Ascending aorta (tissue), 2 donors: ENCODE measurements at places on chromosomes 5 and 9. TPM values are rescaled to one million over a fixed set of nuclear protein-coding genes. Genes with fewer than 3 reads are reported as not detected.
A peak's percentile ranks its signal among the peaks of the same experiment; 100 is the strongest.

- H3K4me3 ChIP-seq, result no peak overlapping the region
- DNase-seq, result no peak
- H3K27me3 ChIP-seq, result no peaks in the 10 kb centered on the region
- H3K36me3 ChIP-seq, result no peaks in the 10 kb centered on the region
- no peaks in the 10 kb centered on the region for H3K4me1 ChIP-seq
These were observed 115.2 kb downstream of the SPOCK1 start for GRCh38 chr5:137383909-137384308.

Gene PCDHGC5
- 0.11 TPM for total RNA-seq

Gene LRRC19
- not detected for total RNA-seq

GRCh38 chr5:38463634-38464521 is 92.6 kb downstream of the LIFR start:
- H3K4me3 ChIP-seq, result no peak overlapping the region
- H3K27me3 ChIP-seq, result no peaks in the 10 kb centered on the region
- H3K4me1 ChIP-seq, result peaks cover 54% of the 10 kb centered on the region
- no peak for DNase-seq
- peak overlapping the region; percentile 95 for H3K27ac ChIP-seq

Gene CXXC5
- 41.9 TPM for total RNA-seq

DNA sequence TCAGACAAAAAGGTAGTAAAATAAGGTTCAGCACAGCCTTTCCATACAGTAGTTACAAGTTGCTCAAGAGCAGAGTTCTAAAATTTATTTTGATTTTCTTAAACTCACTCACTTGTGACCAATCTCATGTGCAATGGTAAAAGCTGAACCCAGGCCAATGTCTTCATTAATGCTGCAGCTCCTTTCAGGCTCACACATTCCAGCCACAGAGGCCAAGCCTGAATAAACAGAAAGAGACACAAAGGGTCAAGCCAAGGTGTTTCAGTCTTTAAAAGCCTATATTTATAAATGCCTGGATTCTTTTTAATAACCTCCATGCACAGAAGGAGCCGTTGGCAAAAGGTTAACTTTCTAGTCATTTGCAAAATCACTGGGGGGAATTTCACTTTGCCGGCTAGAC is 152.5 kb downstream of the ADAMTS6 start:
- H3K27me3 ChIP-seq, result no peaks in the 10 kb centered on the region
- no peaks in the 10 kb centered on the region for H3K36me3 ChIP-seq
- H3K27ac ChIP-seq, result no peak overlapping the region
- no peak overlapping the region for H3K4me3 ChIP-seq

Gene GRIN3A
- not detected for total RNA-seq

Gene CRHBP
- total RNA-seq, result 0.32 TPM

GRCh38 chr9:117555964-117556629 is 141.2 kb upstream of the ASTN2 start:
- H3K4me3 ChIP-seq, result no peak overlapping the region
- H3K27ac ChIP-seq, result no peak overlapping the region
- no peak for DNase-seq
- H3K27me3 ChIP-seq, result no peaks in the 10 kb centered on the region

DNA sequence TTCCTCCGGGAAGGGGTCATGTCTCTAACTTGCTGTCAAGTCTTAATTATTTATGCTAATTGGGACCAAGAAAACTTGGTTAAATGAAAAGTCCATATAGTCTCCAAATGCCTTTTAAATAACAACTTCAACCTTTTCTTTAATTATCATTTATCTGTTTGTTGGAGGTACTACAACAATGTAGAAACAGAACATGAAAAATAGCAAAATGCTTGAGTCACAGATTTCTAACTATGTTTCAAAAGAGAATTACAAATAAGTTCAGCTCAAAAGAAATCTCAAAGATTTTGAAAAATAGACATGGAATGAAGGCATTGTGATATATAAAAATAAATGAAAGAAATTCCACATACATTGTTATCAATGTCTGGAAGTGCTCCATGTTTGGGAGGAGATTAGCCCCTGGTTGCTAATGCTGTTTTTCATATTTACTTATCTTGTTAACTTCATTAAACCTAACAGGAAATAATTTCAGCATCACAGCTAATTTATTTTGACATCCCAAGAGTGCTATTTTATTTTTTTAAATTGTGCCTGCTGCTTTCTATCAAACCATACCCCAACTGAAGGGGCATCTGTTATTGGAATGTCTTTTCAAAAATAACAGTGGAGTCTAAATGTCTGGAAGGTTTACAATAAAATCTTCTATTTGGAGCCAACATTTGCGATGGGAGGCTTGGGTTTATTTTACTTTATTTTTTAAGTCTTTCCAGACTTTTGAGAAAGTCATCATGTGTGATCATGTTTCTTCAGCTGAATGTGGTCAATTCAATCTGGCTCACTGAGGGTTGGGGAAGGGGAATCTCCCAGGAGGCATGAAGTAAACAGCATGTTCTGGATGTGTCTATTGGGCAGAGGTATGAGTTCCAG is 53.1 kb upstream of the ANKRD55 start:
- H3K36me3 ChIP-seq, result no peaks in the 10 kb centered on the region
- no peaks in the 10 kb centered on the region for H3K27me3 ChIP-seq
- H3K4me3 ChIP-seq, result no peak overlapping the region
- H3K27ac ChIP-seq, result no peak overlapping the region

DNA sequence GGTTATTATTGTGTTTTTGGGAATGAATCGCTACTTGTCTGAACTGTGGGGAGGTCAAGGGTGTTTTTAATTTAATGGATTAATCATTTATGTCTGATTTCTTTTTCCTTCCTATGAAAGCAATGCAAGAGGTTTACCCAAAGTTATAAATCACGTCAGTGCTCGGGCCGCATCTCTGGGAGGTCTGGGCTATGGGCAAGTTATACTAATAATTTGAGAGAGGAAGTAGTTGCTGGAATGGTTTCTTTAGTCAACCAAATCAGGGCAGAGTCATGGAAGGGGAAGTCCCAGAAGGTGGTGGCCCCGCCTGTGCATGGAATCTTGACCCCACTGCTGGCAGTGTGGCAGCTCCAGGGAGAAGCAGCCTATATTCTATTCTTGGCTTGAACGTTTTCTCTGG is 180.2 kb downstream of the HSPA4 start:
- no peaks in the 10 kb centered on the region for H3K4me1 ChIP-seq
- DNase-seq, result no peak

- no peak overlapping the region for H3K27ac ChIP-seq
- H3K4me3 ChIP-seq, result no peak overlapping the region
- no peaks in the 10 kb centered on the region for H3K27me3 ChIP-seq
- DNase-seq, result no peak
These were observed 33.4 kb upstream of the NR3C1 start for GRCh38 chr5:143436871-143437270.

GRCh38 chr5:93161661-93162654 is 419.1 kb downstream of the NR2F1-AS1 start:
- peaks cover 2% of the 10 kb centered on the region for H3K4me1 ChIP-seq
- H3K4me3 ChIP-seq, result no peak overlapping the region
- DNase-seq, result no peak
- H3K27me3 ChIP-seq, result no peaks in the 10 kb centered on the region
- H3K27ac ChIP-seq, result no peak overlapping the region

Gene CERCAM
- total RNA-seq, result 70.5 TPM

DNA sequence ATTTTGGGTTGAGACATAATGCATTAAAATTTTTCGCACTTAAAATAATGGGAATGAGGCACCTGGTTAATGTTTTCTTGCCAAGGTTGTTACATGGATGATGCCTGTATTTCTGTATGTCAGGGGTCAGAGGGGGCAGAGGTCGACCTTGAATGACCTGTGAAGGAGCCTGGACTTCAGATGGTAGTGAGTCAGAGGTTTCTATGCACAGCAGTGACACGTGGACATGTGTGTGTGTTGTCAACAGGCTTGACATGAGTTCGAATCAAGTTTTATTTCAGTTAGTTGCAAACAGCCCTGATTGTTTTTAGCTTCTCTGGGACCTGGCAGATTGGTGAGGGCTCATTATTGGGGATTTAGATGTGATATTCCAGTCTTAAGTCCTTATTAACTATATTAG is 3.6 kb downstream of the IL5 start:
- H3K36me3 ChIP-seq, result no peaks in the 10 kb centered on the region
- no peak overlapping the region for H3K27ac ChIP-seq
- no peaks in the 10 kb centered on the region for H3K27me3 ChIP-seq
- H3K4me1 ChIP-seq, result no peaks in the 10 kb centered on the region

GRCh38 chr5:61252643-61252925 is 79.5 kb upstream of the ZSWIM6 start:
- no peaks in the 10 kb centered on the region for H3K27me3 ChIP-seq
- H3K4me3 ChIP-seq, result no peak overlapping the region
- H3K36me3 ChIP-seq, result no peaks in the 10 kb centered on the region
- no peak for DNase-seq

DNA sequence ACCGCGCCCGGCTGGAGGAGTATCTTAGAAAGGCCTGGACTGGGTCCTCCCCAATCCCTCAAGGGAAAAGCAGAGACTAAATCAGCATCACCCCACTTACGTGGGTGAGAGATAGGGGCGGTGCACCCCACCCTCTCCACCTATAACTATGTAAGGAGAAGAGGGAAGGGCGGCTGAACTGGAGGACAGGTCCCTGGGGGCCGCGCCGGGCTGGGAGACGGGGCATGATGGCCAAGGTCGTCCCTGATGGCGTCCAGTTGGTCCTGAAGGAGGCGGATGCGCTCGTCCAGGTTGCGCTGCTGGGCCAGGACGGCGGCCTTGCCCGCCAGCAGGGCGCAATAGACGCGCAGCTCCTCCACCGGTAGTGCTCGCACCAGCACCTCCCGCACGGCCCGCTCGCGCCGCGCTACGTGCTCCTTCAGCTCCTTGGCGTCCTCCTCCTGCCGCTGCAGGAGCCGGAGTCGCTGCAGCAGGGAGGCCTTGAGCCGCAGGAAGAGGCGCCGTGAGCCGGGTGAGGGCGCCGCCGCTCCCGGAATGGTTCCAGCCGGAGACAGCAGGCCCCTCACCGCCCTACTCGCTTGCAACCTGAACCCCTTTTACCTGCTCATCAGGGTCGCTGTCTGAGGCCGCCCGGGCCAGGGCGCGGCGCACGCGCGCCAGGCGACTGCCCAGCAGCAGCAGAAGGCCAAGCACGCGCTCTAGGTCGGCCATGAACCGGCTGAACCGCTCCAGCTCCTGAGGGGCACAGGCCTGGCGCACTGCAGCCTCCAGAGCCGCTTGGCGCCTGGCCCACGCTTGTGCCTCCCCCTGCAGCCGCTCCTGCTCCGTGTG is 7.6 kb downstream of the SHROOM1 start:
- no peaks in the 10 kb centered on the region for H3K36me3 ChIP-seq
- H3K4me3 ChIP-seq, result peak overlapping the region; percentile 63
- no peaks in the 10 kb centered on the region for H3K27me3 ChIP-seq
- peaks cover 5% of the 10 kb centered on the region for H3K4me1 ChIP-seq

Gene GALT
- total RNA-seq, result 28.3 TPM

- H3K27ac ChIP-seq, result no peak overlapping the region
- no peak overlapping the region for H3K4me3 ChIP-seq
- no peak for DNase-seq
- no peaks in the 10 kb centered on the region for H3K4me1 ChIP-seq
These were observed 202.7 kb upstream of the CDKN2B start for GRCh38 chr9:22211588-22212360.

- H3K27ac ChIP-seq, result no peak overlapping the region
- no peaks in the 10 kb centered on the region for H3K27me3 ChIP-seq
- H3K36me3 ChIP-seq, result no peaks in the 10 kb centered on the region
- no peaks in the 10 kb centered on the region for H3K4me1 ChIP-seq
- no peak for DNase-seq
- no peak overlapping the region for H3K4me3 ChIP-seq
These were observed 64.2 kb upstream of the CEP78 start for GRCh38 chr9:78171651-78172050.

DNA sequence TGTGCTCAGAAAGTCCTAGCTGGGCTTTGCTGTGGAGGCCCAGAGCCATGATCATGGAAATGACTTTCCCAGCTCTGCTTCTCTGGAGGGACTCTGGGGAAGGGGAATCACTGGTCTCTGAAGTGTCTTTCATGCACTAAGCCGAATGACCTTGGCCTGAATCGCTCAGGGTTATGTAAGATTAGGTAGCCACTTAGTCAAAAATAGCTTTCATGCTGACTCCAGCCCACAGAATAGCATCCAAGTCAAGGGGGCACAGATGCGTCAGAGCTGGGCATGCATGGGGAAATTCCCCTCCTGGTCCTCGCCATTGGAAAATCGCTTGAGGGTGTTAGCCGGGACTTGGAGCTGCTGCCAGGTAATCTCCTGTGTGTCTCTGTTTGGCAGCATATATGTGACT is 36.1 kb upstream of the PPARGC1B start:
- no peaks in the 10 kb centered on the region for H3K4me1 ChIP-seq
- no peaks in the 10 kb centered on the region for H3K27me3 ChIP-seq
- no peak overlapping the region for H3K4me3 ChIP-seq
- no peaks in the 10 kb centered on the region for H3K36me3 ChIP-seq
- no peak overlapping the region for H3K27ac ChIP-seq

Gene LRRTM2
- total RNA-seq, result not detected

Gene SUSD3
- total RNA-seq, result not detected

Gene CDC20B
- not detected for total RNA-seq

DNA sequence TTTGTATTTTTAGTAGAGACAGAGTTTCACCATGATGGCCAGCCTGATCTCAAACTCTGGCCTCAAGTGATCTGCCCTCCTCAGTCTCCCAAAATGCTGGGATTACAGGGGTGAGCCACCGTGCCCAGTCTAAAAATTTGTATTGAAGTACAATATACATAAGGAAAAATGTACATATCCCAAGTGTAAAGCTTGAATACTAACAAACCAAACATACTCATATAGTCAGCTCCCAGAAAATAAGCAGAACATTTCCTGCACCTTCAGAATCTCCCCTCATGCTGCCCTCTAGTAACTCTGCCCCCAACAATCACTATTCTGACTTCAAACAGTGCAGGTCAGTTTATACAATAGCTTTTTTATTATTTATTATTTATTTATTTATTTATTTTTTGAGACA is 1.6 kb upstream of the NOL6 start:
- H3K4me1 ChIP-seq, result peaks cover 8% of the 10 kb centered on the region
- H3K27me3 ChIP-seq, result no peaks in the 10 kb centered on the region
- peaks cover 14% of the 10 kb centered on the region for H3K36me3 ChIP-seq
- no peak overlapping the region for H3K27ac ChIP-seq
- DNase-seq, result no peak

GRCh38 chr5:79157305-79157704 is 45.7 kb downstream of the BHMT start:
- H3K27me3 ChIP-seq, result no peaks in the 10 kb centered on the region
- H3K4me1 ChIP-seq, result no peaks in the 10 kb centered on the region
- no peak for DNase-seq
- no peak overlapping the region for H3K27ac ChIP-seq
- no peaks in the 10 kb centered on the region for H3K36me3 ChIP-seq
- no peak overlapping the region for H3K4me3 ChIP-seq

GRCh38 chr5:150103678-150104549 is 17.6 kb upstream of the CSF1R start:
- no peak for DNase-seq
- H3K27me3 ChIP-seq, result no peaks in the 10 kb centered on the region
- no peak overlapping the region for H3K27ac ChIP-seq
- no peak overlapping the region for H3K4me3 ChIP-seq
- H3K4me1 ChIP-seq, result no peaks in the 10 kb centered on the region
- H3K36me3 ChIP-seq, result no peaks in the 10 kb centered on the region

Gene HSD17B3
- not detected for total RNA-seq

GRCh38 chr5:54360925-54361662 is 50.7 kb upstream of the ARL15 start:
- H3K27ac ChIP-seq, result no peak overlapping the region
- no peak overlapping the region for H3K4me3 ChIP-seq

Gene HIGD2A
- total RNA-seq, result 36.7 TPM
